ENCODE measurements at places on chromosomes 12 and 14.
A peak's percentile ranks its signal among the peaks of the same experiment; 100 is the strongest.

DNA sequence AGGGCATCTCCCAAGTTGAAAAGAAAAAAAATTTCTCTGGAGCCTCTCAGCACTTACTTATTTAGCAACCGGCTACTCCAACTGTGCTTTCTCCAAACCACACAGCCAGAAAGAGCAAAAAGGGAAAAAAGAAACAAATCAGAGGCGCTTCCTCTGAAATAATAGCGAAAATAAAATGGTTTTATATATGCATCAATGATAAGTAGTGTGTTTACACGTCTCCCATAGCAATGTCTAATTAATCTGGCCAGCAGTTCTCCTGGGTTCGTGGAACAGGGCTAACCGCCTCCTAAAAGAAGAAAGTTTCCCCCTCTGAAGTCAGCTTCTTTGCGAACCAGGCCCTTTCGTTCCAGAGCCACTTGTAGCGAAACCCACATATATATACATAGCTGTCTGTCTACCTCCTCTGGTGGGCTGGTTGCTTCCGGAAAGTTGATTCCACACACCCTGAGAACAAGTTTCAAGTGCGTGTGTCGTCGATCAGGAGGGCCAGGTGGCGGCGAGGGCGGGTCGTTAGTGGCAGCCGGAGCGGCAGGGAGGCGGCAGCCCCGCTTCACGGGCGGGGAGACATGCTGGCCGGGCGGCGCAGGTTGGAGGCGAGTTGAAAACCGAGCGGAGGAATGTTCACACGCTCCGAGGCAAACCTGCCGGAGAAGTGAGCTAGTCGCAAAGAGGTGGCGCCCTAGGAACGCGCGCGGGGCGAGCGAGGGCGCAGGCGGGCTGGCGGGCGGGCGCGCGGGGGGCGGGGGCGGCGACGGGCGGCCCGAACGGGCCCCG lies 2.7 kb downstream of the PTHLH start:
- DNase-seq, result peak; percentile 60

DNA sequence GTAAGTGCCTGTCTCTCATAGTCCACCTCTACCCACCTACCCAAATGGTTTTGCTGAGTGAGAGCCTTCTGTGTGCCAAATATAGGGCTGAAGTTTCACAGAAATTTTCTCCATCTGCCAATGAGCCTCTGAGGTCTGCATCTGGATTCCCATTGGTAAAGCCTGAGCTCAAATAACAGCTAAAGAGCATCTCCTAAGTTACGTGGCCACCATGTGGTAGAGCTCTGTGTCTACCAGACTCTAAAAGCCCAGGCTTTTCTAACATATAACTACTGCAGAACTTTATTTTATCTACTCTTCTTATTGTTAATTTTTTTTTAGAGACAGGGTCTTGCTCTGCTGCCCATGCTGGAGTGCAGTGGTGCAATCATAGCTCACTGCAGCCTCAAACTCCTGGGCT lies 16.0 kb downstream of the AMDHD1 start:
- DNase-seq, result no peak

GRCh38 chr14:100017553-100017952 lies 47.7 kb upstream of the EVL start:
- DNase-seq, result no peak

DNA sequence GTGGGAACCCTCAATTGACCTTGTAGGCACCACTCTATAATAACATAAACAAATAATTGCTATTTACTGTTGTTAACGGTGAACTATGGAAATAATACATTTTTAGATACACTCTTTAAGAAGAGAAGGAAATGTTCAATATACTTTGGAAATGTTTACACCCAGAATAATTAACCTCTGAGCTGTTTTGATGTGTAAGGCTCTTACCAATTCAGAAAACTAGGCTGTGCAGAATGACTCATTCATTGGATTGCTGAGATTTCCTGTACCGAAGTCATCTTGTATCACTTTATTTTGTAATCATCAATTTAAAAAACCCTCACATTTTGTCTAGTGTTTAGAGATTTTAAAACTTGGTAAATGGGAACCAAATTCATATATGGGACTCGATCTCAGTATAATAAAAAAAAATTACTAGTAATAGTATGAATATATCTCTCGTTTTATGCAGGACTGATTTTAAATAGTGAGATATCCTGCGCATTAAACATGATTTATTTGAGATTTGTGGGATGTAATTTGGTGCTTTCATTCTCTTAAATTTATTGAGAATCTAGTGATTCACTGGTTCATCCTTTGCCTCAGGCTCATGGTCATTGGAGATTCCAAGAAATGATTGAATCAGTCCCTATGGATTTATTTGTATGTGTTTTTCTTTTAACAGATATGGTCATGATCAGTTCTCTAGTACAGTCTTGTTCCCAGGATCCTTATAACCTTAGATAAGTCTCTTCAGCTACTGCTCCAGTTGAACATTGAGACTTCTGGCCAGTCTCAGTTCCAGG lies 3.9 kb downstream of the SAMD4A start:
- no peak for DNase-seq

DNA sequence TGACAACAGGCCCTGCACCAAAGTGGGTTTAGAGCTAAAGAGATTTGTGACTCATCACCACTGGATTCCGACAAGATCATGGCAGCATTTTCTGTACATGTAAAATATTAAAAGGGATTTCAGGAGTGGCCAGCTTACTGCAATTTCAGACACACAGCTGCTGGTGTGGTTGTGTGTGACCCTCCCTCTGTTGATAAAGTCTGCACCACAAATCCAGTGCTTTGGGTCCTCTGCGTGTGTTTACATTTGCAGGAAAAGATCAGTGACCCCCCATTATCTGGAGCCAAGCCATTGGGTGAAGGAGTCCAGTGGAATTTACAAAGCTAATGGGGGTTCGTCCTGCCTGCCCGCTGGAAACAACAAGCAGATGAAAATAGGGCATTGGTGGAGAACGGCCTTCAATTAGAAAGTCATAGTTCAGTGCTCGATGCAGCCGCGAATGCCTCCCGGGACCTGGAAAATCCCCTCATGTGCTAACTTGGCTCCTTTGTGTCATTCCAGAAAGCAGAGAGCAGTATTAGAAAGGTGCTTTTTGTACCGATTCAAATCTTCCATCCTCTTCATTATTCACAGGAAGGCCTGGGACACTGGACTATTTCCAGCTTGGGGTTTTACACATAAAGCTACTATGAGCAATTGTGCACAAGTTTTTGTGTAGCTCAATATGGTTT lies 188.5 kb upstream of the TMEM132C start:
- DNase-seq, result no peak

DNA sequence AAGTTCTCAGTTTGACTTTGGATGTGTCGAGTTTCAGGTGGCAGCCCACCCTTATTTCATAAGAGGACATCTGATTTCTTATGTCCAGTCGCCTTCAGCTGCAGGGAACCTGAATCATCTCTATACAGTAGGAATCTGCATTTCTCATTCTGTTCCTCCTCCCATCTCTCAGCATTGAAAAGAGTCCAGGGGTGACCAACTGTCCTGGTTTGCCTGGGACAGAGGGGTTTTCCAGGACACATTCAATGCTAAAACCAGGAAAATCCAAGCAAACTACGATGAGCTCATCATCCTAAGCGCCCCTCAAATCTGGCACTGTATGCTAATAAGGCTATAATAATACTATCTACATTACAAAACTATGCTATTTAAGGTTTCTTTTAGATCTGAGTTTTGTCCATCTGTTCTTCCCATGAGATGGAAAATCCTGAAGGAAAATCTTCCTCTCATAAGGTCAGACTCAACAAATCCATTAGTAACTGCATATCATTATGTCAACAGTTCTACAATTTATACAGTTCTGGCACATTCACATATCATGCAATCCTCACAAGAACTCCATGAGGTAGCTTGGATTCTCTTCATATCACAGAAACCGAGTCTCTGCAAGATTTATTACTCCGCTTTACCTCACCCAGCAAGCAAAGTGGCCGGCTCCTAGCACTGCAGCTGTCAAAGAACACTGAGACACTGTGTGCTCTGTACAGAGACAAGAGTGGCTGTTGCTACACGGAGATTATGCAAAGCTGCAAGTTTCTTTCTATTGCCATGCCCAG lies 15.6 kb upstream of the CALM1 start:
- DNase-seq, result no peak

GRCh38 chr12:22190-22529 lies 44.4 kb upstream of the IQSEC3 start:
- DNase-seq, result no peak

- no peak for DNase-seq
These were observed 41.0 kb downstream of the BDKRB1 start for GRCh38 chr14:96297000-96297399.
